ENCODE measurements at places on chromosomes 5 and 9.

- no peak for DNase-seq
These were observed 332.8 kb upstream of the KLF9 start for GRCh38 chr9:70747261-70747718.

DNA sequence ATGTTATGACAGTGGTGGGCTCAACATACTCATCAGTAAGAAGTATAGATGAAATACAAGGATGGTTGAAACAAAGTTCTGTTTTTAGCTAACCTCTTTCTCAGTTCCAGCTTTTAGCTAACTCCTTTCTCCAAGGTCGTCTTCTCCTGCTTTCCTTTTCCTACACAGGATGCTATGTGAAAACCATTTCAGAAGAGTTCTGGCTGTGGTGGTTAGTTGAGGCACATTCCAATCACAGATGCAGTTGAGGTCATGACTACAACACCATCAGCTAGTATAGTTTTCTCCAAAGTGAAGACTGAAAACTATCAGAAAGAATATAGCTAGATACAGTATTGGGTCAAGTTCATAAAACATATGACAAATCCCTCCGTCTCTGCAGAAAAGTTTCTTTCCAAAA is 477.7 kb upstream of the C9orf72 start:
- no peak for DNase-seq

GRCh38 chr5:177452688-177453638 is 6.3 kb downstream of the PRR7 start:
- no peak for DNase-seq

- no peak for DNase-seq
These were observed 1098.8 kb downstream of the DTWD2 start for GRCh38 chr5:117889596-117889995.

GRCh38 chr5:80782626-80783025 is 127.8 kb upstream of the DHFR start:
- DNase-seq: no peak

GRCh38 chr5:143708672-143709071 is 103.3 kb upstream of the HMHB1 start:
- DNase-seq: no peak

GRCh38 chr5:97101189-97101910 is 41.1 kb downstream of the LIX1 start:
- DNase-seq: no peak

GRCh38 chr9:69260161-69260560 is 64.9 kb upstream of the ENTREP1 start:
- no peak for DNase-seq

GRCh38 chr5:141788296-141788970 is 89.8 kb downstream of the PCDH1 start:
- no peak for DNase-seq

Data from NCI-H1417 treated with DMSO at 0.1 percent for 48 hours (cell line).